ENCODE measurements at places on chromosomes 16 and 17.

DNA sequence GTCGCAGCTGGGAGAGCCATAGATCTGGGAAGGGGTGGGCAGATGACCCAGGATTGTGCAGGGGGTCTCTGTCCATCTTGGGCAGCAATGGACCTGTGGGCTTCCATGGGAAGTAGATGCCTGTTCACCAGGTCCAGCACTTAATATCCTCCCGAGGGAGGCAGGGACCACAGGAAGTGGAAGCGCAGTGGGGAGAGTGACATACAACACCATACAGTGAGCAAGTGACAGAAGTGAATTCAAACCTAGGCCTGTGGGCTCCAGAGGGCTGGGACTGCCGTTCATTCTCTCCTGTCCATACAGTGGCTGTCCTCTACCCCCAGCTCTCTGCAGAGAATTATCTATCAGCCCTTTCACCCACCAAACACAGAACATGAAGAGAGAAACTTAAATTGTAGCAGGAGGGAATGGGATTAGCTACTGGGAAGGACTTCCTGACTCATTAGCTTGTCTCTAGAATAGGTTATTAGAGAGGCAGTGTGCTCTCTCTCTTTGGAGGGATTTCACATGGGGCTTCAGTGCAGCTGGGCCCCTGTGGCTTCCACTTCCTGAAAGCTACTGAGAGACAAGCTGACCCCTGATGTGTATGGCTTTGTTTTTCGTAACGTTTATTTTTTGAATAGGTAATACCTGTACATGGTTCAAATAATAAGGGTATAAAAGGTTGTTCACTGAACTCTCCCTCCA, 13.1 kb upstream of the SEZ6 start:
- DNase-seq = no peak

DNA sequence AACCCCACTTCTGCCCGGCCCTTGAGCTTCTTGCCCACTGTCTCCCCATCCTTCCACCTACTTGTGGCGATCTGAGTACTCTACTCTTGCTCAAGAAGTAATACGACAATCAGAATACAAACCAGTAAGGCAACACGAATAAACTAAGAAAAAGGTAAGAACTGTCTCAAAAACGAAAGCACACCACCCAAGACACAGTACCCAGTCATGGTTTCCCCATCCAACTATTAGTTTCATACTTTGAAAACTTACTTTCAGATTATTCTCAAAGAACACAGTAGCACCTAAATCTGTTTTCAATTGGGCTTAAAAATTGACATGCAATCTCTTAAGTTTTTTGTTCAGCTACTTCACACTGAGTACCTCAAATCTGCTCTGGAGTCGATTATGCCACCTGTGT, 13.9 kb downstream of the GINS2 start:
- no peak for DNase-seq

DNA sequence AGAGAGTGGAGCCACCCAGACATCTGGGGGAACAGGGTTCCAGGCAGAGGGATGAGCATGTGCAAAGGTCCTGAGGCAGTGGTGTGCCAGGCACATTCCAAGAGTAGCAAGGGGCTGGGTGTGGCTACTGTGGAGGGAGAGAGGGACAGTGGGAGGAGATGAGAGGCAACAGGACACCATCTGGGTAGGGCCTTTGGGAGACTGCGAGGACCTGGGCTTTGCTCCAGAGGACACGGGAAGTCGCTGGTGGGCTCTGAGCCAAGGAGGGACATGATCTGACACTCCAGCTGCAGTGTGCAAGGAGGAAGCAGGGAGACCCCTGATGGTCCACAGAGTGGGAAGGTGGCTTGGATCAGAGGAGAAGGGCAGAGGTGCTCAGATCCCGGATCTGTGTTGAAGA, 56.7 kb upstream of the MED9 start:
- DNase-seq = no peak

DNA sequence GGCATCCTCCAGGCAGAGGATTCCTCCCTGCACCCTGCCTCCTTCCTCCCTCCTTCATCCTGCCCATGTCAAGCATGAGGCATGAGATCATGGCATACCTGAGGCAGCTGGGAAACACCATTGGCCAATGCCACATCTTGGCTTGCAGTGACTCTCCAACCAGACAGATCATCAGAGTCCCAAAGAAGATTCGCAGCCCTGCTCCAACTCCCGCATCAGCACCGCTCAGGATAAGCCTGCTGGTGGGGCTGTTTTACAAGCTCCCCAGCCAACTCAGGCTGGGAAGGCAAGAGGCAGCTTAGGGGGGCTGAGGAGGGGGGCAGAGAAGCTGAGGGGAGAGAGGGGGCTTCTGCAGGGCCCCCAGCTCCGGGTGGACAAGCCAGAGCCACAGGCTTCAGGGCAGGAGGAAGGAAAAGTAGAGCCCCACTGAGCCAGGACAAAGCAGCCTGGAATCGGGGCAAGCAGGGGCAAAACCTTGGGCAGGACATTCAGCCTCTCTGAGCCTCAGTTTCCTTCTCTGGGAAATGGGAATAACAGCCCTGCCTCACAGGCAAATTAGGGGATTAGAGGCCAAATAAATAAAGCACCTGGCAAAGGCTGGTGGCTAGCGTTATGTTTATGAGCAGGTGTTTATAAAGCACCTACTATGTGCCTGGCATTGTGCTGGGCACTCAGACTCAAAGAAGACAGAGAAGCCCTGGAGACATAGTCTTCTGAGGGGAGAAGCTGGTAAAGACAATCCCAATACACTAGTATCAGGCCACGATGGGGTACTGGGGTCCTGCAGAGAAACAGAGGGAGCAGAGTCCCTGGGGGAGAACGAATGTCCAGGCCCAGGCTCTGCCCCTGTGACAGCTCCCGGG, 88.1 kb downstream of the GOSR1 start:
- no peak for DNase-seq

DNA sequence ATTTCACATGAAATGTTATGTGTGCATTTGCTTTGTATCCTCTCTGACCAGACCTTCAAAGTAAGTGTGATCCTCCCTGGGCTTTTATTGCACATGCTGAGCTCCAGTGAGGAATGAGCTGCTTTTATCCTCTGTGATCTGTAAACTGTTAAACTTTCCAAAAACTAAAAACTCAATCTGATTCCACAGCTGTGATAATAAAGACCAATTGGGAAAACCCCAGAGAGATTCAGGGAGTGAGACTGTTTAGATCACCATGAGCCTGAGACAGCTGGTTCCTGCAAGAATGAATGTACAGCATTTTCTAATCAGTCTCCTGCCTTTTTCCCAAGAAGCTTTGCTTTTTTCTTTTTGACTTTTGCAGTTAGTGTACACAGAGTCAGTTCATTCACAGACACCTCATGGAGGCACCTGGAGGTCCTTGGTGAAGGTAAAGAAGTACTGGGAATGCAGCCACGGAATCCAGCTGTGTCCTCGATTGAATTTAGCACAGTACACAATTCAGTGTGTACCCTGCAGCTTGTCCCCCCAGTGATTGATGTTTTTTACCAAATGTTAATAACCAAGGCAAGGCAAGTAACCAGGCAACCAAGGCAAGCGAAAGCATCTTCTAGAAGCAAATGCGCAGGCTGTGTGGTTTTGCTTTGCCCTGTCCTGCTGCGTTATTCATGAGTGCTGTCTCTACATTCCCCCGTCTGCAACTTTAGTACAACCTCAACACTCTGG, 182.6 kb downstream of the LGALS9B start:
- no peak for DNase-seq

DNA sequence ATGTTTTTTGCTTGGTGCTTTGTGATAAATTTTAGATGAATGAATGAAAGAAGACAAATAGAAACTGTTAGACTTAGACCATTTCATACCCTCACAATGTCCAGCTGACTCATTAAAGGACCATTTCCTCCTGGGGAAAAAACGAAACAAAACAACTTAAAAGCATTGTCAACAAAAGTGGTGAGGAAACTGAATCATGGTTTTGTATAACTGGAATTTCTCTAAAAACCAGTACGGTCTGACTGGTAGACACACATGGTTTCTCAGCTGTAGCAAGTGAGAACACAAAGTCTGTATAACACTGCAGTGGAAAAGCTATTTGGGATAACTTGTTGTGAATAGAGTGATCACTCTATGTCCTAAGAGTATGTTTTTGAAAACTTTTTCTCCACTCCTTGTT, 5.3 kb upstream of the DDX52 start:
- no peak for DNase-seq

GRCh38 chr17:1961189-1961588, 63.9 kb downstream of the RTN4RL1 start:
- no peak for DNase-seq

DNA sequence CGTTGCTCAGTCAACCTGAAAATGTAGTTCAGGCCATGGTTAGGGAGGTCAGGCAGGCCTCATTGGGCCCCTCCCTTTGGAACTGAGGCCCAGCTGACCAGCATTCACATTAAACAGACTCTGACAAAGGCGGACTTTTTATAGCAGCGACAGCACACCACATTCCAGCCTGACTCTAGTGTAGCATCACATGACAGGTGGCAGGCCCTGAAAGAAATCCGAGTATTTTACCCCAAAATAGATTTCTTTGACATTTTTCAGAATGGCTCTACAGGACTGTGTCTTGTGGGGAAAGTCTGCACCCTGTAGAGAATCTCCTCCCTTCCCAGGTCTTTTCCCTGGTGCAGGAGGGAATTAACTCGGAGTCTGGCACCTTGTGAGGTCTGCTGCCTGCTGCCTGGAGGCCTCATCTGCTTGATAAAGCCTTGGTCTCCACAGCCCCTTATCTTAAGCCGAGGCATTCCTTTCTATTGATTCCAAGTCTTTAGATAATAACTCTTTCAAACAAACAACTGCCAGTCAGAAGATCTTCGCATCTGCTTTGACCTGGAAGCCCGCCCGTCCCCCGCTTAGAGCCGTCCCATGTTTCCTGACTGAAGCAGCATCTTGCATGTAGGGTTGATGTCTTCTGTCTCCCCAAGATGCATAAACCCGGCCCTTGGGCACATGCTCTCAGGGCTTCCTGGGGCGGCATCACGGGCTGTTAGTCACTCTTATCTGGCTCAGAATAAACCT, 44.0 kb upstream of the CAPN15 start:
- no peak for DNase-seq

DNA sequence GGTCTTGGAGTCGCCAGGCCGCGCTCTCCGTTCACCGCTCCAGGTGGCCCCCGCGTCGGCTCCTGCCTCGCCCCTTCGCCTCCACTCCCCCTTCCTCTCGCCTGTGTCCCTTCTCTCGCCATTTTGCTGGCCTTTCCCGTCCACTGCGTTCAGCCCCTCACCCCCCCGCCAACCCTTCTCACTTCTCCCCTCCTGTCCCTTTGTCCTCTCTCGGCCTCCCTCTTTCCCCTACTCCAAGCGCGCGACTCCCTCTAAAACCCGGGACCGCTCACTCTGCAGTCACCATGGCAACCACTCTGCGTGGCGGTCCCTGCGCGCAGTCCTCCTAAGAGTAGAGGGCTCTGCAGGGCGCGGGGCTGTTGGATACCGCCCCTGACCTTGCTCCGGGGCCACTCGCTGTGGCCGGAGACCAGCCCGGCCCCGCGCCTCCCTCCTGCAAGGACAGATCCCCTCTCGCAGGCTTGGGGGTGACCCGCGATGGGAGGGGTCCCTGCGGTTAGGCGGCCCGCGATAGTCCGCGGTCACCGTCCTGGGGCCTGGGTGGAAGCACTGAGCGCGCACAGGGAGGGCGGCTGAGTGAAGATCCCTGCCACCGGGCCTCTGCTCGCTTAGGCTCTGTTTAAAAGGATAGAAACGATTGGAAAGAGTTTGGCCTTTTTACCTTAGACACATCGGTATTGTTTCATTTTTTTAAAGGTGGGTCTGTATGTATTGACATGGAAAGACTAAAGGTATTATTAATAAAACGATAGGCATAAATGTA, 454 bp downstream of the CCDC40 start:
- DNase-seq = no peak

- DNase-seq = no peak
Observed at GRCh38 chr17:74190154-74190553, 13.3 kb upstream of the RPL38 start.

GRCh38 chr16:24577167-24577566, 37.8 kb downstream of the RBBP6 start:
- DNase-seq = no peak

DNA sequence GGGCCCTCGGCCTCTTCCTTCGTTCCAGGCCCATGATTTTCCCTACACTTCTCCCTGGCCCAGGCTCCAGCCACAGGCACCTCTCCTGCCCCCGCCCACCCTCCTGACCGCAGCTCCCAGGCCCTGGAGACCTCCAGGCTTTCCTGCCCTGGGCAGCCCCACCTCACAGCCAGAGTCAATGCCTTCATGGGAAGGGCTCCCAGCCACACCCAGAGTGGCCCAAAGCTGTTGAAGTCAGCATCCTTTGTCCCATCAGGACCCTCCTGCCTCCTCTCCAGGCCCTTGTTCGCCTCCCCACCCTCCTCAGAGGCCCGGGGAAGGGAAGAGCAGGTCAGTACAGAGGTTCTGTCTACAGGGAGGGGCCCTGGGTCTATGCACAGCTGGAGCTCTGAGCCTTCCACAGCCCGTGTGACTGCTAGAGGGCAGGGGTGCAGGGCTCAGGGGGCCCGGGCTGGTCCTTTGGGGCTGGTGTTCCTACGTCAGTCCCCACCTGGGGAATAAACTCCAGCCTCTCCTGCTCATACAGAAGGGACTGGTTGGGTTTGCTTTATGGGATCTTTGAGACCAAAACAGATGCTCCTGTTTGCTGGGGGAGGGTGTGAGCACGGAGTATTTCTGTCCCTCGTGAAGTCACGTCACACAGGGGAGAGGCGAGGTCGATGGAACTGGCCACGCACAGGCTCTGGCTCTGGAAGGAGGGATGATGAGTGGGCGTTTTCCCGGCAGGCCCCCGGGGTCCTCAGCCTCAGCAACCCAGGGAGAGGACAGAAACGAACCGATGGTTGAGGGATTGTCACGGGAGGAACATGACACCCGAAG, 20.3 kb downstream of the TRARG1 start:
- DNase-seq = no peak

DNA sequence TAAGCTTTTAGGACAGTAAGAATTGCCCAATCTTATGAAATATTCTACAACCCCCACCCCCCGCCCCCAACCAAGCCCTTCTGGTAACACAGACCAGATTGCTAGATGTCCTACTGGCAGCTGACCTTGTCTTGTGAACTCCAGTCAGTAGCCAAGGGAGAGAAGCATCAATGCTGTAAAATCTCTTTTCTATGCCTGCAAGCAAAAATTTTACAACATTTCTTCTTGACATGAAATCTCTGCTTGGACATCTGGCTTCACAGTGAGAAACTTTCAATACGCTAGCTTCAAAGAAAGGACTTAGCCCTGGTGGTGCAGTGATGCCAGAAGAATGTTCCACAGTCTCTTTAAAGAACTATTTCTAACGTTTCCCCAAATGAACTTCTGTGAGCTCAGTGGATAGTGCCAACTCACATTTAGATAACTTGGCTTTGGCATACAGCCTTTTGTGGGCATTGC, 169.3 kb upstream of the AXIN2 start:
- no peak for DNase-seq
